ENCODE measurements at places on chromosomes 11 and 22. TPM values are rescaled to one million over a fixed set of nuclear protein-coding genes. Genes with fewer than 3 reads are reported as not detected.

ANKK1 gene
- polyA plus RNA-seq: 2.1 TPM

SYNGR1 gene
- polyA plus RNA-seq: 18.0 TPM

JRKL gene
- polyA plus RNA-seq: 3.7 TPM

ANGPTL5 gene
- polyA plus RNA-seq: 0.21 TPM

RHOG gene
- polyA plus RNA-seq: 13.6 TPM

TMEM25 gene
- 17.4 TPM for polyA plus RNA-seq

MS4A12 gene
- polyA plus RNA-seq: 0.15 TPM

NTM gene
- 0.45 TPM for polyA plus RNA-seq

GAL3ST1 gene
- 8.5 TPM for polyA plus RNA-seq
